GOT3 (cell line): ENCODE measurements at places on chromosomes 13 and 19.

DNA sequence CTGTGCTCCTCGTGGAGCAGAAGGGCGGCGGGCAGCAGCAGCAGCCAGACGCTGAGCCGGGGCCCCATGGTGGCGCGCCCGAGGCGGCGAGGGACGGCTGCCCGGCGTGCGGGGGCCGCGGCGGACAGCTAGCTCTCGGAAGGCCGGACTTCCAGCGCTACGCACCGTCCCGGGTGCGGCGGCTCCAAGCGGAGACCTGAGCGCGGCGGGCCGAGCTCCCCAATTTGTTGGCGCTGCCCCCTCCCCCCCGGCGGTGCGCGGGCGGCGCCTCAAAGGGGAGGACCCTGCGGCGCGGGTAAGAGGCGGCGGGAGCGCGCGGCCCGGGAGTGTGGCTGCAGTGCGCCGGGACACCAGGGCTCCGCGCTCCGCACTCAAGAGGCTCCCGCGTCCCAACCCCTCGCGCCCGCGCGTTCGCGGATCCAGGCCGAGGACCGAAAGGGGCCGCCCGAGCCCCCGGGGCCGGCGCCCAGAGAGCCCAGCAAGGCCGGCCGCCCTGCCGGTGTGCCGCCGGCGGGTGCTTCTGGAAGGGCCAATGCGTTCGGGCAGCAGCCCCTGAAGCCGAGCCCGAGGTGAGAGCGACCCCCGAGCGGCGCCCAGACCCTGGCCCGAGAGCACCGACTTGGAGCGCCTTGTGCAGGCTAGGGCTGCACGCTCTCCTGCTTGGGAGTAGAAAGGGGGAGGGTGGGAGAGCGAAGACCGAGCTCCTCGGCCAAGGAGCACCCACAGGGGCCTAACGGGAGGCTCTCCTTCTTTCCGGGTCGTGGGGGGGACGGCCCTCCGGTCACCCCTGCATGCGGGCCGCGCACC is at the start of the genes COL4A1 and COL4A2:
TSS of gene COL4A1 (minus strand) at position 198 of the 807 bp plus-strand sequence. CDS start at position 68, 130 bp downstream.
TSS of gene COL4A2 (plus strand) at position 325 of the 807 bp plus-strand sequence. CDS start 620 bp downstream, outside the sequence.
- DNase-seq, result no peak

DNA sequence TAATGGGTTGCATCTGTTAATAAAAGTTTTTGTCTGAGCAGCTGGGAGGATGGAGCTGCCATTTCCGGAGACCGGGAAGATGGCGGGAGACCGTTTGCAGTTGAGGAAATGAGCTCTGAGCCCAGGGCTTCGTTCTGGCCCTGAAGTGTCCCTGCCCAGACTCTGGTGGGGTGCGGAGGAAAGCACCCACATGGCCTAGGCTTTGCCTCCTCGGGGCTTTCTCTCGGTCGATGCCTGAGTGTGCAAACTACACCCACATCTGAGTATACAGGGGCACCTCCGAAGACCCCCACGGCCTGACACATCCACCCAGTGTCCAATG is 15.6 kb upstream of the NANOS3 start:
- no peak for DNase-seq

GRCh38 chr13:83150616-83151307 is 731.5 kb downstream of the SLITRK1 start:
- DNase-seq, result no peak

- no peak for DNase-seq
Measured at GRCh38 chr19:29320618-29321017, 107.7 kb upstream of the UQCRFS1 start.

- DNase-seq, result no peak
Measured at GRCh38 chr19:42153672-42154433, 21.6 kb upstream of the POU2F2 start.

GRCh38 chr13:112127564-112128330 is 60.8 kb downstream of the SOX1 start:
- no peak for DNase-seq

- no peak for DNase-seq
Measured at GRCh38 chr13:56886398-56886797, 254.3 kb upstream of the PRR20A start.

DNA sequence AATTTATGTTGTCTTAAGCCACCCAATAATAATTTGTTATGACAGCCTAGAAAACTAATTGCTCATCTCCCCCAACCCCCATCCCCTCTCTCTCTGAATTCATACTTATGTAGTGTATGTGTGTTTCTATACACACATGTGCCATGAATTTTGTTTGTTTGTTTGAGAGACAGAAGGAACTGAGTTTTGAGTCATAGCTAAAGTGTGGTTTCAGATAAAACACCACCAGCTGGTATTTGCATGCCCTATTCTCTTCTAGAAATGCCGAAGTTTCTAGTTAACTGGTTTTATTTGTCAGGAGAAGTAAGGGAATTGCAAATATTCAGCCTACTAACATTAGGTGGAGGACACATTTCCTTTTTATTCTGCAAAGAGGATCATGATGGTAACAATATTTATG is 17.4 kb upstream of the LILRA2 start:
- no peak for DNase-seq

GRCh38 chr19:51549533-51550324 is 18.3 kb upstream of the SIGLEC6 start:
- DNase-seq, result no peak

GRCh38 chr19:42531313-42531712 is 3.0 kb upstream of the CEACAM1 start:
- DNase-seq, result no peak

DNA sequence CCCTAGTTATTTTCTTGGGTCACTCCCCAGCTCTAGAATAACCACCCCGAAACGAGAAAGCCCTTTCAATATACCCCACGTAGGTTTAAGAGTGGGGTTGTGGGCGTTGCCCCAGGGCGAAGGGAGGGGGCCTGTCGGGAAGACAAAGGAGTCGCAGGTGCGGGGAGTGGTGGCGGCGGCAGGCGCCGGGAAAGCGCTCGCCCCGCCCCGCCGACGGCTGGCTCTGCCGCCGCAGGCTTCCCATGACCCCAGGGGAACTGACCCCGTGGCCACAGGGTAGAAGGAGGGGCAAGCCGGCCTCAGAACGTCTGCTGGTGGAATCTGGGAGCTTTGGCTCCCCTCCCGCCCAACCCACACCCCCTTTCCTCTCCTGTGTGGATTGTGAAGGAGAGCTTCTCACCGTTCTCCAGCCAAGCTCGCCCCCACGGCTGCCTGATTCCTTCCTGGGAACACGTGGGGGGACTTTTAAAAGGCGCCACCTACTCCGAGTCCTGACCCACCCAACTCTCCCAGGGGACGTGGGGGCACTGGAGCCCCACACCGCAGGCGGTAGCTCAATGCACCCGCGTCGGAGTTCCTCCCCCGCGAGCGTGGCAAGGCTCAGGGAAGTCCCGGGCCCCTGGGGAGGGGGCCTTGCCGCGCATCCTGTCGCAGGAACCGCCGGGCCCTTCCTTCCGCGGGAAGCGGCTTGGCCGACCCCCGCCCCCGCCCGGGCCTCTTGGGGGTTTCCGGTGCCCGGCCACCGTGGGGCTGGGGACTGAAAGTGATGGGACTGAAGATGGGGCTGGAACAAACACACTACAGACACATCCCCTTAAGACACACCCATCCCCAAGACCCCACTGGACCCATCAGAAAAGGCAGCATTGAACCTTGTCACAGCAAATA is 5.5 kb downstream of the IER2 start:
- peak; percentile 68 for DNase-seq

DNA sequence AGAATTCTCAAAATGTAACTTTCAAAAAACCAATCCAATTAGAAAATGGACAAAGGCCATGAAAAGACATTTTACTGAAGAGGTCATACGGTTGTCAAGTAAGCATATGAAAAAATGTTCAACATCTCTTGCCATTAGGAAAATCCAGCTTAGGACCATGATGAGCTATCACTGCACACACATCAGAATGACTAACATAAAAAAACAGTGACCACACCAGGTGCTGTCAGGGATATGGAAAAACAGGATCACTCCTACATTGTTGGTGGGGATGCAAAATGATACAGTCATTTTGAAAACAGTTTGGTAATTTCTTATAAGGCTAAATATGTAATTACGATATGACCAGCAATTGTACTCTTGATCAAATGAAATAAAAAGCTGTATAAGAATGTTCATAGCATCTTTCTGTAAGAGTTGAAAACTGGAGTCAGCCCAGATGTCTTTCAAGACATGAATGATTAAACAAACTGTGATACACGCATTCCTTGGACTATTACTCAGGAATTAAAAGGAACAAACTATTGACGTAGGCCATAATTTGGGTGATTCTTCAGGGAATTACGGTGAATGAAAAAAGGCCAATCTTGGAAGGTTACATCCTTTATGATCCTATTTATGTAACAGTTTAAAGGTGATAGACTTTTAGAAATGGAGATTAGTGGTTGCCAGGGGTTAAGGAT is 26.9 kb upstream of the RCBTB2 start:
- no peak for DNase-seq

GRCh38 chr13:93744886-93745285 is 518.3 kb downstream of the GPC6 start:
- DNase-seq, result no peak

DNA sequence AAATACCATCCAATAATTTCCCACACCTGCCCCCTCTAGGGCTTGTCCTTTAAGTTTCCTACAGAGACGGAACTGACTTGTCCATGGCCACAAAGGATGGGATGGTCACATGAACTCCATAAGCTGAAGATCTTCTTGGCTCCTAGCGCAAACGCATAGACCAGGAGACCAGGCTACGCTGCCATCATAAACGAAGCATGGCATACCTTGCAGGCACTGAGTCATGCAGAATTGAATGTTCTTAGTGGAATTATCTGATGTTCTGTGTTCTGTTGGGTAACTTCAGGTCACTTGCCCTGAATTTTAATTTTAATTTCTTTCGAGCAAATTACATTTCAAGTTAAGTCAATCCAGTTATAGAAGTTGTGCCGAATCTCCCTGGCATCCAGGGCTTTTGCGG is 96.4 kb upstream of the STARD13 start:
- DNase-seq, result no peak

DNA sequence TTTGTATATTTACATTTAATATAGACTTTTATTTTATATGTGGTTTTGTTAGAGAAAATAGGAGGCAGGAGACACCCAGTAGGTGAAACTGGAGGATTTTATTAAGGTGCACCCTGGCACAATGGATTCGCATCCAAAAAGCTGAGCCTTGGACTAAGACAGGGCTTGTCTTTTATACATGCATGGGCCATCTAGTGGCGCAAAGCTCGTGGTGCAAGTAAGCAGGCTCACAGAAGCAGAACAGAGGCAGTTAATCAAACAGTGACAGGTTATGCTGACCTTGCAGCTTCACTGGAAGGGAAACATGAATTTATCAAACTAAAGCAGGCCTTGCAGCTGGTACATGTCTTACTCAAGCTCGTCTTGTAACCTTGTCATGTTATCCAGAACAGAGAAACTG is 58.8 kb upstream of the ZNF681 start:
- no peak for DNase-seq

DNA sequence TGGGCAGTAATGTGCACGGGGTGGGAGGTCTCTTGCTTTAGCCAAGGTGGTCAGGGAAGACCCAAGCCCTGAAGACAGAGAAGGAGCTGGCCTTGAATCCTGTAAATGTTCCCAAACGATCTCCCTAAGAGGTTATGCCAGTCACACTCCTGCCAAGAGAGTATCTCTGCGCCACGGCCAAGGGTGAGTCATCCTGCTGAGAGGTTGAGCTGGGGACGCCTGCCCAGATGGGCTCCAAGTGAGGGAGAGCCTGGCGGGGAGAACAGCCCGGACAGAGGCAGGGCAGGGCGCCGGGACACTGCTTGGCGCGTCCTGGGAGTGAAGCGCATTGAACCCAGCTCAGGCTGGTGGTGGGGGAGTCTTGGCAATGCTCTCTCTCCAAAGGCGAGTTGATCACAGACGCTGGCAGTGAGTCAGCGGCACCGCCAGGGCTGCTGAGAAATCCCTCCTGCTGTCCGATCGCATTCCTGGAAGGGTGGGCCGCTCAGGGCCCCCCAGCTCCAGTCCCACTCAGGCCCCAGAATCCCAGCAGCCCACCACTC is 16.4 kb downstream of the SULT2B1 start:
- DNase-seq, result peak; percentile 64

GRCh38 chr13:73767191-73767741 is 366.9 kb downstream of the KLF12 start:
- no peak for DNase-seq

DNA sequence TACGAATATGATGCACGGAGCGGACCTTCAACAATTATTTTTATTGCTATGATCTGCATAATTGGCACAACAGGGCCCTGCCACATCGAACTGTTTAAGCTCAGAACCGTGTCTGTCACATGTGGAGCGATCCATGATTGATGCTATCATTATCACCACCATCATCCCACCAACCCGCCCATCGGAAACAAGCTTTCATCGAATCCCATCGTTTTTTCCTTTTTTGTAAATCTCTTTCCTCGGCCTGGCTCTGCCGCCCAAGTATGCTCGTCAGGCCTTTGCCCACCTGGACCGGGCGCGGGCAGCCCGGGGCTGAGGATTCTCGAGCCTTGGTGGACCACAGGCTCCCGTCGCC is 533 bp upstream of the DCAF15 start:
- DNase-seq, result no peak

DNA sequence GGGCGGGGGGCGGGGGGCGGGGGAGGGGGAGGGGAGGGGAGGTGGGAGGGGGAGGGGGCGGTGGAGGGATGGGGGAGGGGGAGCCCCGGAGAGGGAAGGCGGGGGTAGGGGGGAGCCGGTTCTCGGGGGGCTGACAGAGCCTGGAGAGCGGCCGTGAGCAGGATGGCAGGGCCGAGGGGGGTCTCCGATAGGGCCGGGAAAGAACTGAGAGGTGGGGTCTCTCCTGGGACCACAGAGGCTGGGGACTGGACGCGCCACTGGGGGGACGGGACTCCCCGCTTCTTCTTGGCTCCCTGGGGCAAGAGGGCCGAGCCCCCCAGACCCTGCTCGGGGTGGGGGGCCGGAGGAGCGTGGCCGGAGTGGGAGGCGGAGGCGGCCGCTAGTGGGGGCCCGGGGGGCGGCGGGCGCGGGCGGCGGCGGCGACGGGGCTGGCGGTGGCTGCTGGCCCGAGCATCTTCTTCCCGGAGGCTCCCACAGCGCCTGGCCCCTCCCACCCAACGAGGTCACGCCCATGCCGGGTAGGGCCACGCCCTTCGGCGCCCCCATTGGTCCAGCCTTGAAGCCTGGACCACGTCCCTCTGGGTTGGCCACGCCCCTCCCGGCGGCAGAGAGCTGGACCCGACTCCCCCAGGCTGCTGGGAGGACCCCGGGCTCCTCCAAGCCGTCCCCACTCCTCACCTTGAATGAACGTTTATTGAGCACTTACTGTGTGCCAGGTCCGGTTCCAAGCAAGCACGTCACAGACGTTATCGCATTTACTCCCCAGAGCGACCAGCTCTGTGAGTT is at the start of gene NOVA2:
TSS of gene NOVA2 (minus strand) at position 313 of the 786 bp plus-strand sequence. CDS start 514 bp downstream, outside the sequence.
- DNase-seq, result no peak

- no peak for DNase-seq
Measured at GRCh38 chr13:59182241-59182640, 981.5 kb downstream of the DIAPH3 start.

GRCh38 chr19:27618006-27618405 is 1594.9 kb downstream of the UQCRFS1 start:
- no peak for DNase-seq

- no peak for DNase-seq
Measured at GRCh38 chr13:90477216-90477615, 870.3 kb upstream of the MIR17HG start.

DNA sequence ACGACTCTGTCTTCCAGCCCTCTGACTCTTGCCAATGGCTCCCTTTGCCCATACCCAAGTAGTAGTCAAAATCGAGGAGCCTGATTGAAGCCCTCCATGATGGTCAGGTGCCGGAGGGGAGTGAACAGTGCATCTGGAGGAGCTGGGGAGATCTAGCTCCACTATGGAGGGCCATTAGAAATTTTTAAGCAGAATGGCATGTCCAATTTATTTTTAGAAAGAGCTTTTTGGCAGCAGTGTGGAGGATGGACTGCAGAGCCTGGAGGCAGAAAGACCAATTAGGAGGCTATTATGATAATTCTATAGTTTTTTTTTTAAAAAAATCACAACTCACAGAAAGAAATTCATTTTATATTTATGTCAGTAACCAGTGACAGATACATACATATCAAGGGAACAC is 92.7 kb upstream of the SLC7A1 start:
- DNase-seq, result no peak

GRCh38 chr19:11191273-11191755 is 6.0 kb downstream of the KANK2 start:
- DNase-seq, result no peak
